ENCODE measurements at places on chromosomes 4 and X.

DNA sequence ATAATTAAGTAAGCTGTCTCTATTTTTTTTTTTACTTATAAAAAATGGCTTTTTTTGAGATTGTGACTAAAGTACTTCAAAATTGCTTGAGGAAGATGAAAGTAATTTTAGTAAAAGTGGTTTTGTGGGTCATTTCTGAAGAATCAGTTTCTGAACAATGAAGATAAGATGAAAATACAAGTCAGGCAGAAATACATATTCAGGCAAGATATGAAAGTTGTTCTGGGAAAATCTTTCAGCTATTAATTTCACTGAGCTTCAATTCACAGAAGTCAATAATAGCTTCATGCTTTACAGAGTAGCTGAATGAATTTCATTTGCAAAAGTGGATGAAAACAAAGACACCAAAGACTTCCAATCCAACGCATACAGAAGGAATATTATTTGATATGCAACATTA lies 305.2 kb upstream of the ARSJ start:
- no peak for DNase-seq

- DNase-seq = no peak
These were observed 17.8 kb downstream of the PSAPL1 start for GRCh38 chr4:7416745-7417432.

GRCh38 chrX:39689376-39690104 lies 408.2 kb downstream of the BCOR start:
- DNase-seq = no peak

- no peak for DNase-seq
These were observed 4.2 kb downstream of the PDHA1 start for GRCh38 chrX:19347916-19348315.

GRCh38 chrX:13669246-13669737 lies 16.4 kb downstream of the TCEANC start:
- no peak for DNase-seq

DNA sequence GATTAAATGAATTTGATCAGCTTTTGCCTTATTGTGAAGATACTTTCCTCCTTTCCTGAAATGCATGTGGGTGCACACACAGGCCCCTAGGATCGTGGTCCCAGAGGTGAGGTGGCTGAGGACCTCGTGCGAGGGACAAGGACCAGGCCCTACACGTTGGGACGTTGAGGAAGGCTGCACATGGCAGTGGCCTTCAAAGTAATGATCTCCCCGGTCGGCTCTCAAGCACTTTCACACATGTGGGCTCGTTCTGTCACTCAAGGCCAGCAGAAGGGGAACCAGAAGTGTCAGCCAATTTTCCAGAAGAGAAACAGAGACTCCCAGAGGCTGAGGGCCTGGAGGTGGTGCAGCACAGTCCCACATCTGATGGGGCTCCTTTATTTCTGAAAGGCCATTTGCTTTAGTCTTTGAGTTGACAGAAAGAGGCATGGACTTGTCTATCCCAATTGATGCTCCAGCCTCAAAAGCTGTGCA lies 196.8 kb downstream of the AFAP1 start:
- DNase-seq = no peak

- no peak for DNase-seq
These were observed 54.4 kb downstream of the KDM6A start for GRCh38 chrX:44927398-44927797.

GRCh38 chrX:98931216-98931615 lies 1478.9 kb downstream of the PCDH19 start:
- DNase-seq = no peak

GRCh38 chr4:89299153-89299791 lies 8.3 kb downstream of the GPRIN3 start:
- no peak for DNase-seq

GRCh38 chr4:38154252-38154651 lies 194.1 kb downstream of the PTTG2 start:
- DNase-seq = no peak

GRCh38 chr4:174859904-174860303 lies 30.9 kb upstream of the GLRA3 start:
- no peak for DNase-seq

DNA sequence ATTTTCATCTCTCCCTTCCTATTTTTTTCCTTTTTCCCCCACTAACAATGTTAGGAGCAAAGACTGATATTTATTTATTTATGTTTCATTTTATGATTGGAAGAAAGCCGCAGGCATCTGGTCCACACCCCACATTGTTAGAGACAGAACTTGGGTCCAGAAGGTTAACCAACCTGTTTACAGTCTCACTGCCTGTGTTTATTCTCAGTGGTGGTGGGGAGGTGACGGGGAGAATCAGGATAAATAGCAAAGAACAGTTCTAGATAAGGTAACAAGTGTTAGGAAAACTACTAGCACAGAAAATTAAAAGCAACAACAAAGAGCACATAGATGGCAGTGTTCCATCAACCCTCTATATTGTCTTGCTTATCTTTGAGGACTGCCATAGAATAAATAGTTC lies 301.7 kb upstream of the DIPK2B start:
- DNase-seq = no peak

DNA sequence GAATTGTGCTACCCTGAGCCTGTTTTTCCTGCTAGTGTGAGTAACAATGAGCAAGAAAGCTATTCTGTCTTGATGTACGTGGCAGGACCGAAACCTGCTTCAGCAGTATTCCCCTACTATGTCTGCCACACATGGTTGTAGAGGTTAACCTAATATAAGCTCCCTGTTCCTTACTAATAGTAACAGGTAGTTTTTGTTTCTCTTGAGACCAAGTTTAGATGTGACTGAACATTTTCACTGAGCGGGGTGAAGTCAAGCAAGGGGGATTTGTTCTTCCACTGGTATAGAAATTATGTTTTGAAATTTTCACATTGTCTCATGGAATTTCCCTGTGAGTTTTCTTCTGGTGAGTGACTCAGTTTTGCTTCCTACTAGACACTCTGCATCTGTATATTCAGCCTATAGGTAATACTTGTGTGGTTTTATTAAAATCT lies 37.3 kb downstream of the RRAGB start:
- DNase-seq = no peak

DNA sequence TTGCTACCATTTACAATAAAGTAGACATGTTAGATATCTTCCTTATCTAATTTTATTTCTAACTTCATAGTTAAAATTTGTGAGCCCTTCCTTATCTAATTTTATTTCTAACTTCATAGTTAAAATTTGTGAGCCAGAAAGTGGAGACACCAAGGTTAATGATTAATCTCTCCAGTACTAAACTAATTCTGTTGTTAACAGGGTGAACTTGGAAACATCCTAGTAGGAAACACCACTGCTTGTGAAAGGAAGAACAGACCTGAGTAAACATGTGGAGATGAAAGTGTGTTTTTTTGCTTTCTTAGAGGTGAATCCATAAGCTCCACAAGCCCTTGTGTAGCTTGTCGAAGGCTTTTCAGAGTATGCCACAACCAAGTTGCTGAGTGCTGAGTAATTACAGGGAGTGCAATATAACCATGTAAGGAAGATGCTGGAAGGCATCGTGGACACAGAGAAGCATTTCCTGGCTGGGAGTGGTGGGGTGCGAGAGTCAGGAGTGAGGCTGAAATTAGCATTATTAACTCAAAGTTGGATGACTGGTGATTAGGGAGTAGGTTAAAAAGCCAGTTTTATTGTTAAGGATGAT lies 118.6 kb upstream of the NEIL3 start:
- DNase-seq = no peak

DNA sequence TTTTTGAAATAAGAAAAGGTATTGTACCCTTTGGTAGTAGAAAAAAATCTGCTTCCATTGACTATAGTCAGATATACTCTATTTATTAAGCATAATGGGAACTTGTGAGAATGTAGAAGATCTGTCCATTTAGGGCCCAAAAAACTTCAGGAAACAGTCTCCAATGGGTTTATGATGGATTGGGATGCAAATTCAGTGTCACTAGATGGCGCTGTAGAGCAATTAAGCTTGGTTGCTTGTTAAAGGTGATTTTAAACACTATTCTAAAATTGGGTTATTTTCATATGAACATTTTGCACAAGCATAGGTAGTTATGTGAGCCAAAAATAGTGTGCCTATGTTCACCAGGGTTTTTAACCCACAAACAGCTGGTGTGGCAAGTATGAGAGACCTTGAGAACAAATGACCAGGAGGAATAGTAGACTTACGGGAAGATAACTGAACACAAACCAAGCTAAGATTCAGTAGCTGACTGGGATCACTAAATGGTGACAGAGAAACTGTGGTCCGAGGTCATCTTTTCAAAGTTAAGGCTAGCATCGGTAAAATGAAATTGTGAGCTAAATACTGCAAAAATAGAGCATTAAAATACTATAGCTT lies 80.3 kb upstream of the LSM6 start:
- no peak for DNase-seq

DNA sequence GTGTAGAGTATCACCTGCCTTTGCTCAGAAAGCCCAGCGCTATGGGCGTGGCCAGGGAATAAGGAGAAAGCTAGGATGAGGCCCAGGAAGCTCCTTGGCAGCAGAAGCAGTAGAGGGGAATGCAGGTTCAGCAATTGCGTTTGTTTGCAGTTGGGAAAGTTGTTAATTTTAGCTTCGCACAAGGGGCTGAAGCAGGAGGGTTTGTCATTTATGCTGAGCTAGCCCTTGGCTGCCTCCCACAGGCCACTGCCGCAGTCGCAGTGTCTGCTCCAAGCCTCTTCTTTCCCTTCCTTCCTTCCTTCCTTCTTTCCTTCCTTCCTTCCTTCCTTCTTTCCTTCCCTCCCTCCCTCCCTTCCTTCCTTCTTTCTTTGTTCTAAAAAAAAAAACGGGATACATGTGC lies 21.5 kb downstream of the FRMPD3 start:
- DNase-seq = no peak

- DNase-seq = no peak
These were observed 65.4 kb downstream of the SOX3 start for GRCh38 chrX:140439476-140439875.

DNA sequence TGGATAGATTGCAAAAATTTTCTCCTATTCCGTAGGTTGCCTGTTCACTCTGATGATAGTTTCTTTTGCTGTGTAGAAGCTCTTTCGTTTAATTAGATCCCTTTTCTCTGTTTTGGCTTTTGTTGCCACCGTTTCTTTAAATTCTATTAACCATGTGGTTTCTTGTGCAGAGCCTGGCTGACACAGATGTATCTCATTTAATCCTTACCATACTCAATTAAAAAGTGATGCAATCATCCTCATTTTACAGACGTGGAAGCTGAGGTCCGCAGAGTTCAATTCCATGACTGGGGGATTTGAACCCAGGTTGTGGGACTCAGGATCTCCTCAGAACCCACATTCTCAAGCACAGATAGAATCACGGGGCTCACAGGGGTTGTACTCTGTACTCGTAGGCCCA lies 66.7 kb downstream of the SORCS2 start:
- DNase-seq = no peak

DNA sequence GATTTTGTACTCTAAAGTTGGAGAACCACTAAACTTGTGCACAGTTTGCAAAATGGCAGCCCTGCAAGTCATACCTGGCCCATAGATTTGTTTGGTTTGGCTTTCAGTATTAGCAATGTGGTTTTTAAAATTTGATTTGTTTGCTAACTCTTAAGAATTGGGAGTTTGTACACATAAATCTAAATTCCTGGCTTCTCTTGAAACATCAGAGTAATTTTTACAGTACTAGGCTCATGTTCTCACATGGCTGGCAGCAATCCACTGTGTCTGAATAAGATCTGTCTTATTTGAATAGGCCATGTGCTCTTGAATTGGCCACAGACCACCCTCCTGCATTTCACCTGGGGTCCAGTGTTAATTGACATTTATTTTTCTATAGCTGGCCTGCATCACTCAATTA lies 21.3 kb downstream of the DIAPH2 start:
- DNase-seq = no peak

DNA sequence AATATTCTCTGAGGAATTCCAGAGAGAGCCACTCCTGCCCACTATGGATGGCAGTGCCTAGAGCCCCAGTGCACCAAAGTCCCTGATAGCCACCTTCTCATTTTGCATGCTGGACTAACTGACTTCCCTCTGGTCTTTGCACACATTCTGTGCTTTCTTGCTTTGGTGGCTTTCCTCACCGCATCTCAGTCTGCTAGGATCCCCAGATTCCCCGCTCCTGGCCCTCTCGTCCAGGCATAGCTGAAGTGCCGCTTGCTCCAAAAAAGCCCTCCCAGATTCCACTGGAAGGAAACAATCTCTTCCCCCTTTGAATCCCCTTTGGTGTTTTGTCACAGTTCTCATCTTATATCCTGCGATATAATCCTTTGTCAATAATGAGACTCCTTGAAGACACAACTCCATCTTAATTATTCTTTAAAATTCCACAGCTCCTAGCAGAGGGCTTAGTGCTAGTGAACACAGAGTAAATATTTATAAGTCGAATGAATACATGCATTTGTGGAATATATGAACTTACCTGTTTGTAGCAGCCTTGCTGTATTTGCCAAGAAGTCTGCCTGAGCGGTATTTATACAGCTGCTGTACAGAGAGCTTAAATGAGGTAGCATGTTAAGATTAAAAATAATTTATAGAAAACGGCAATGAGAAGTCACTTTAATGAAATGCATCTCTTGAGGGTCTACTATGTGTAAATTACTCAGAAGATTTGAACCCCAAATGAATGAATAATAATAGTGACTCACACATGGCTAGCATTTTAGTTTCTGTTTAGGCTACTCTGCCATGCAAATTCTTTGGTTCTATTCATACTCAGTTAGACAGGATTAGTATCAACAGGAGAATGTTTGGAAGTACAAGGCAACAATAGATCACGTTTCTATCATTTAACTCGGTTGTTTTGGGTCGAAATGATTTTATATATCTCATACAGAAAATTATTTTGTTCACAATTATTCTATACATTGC lies 421.9 kb upstream of the TENM3 start:
- DNase-seq = no peak

- DNase-seq = no peak
These were observed 99.0 kb downstream of the PHKA2 start for GRCh38 chrX:18884916-18885315.

GRCh38 chr4:156771171-156771837 lies 200.3 kb downstream of the PDGFC start:
- no peak for DNase-seq

GRCh38 chr4:84312426-84313012 lies 186.6 kb downstream of the NKX6-1 start:
- no peak for DNase-seq

- no peak for DNase-seq
These were observed 51.8 kb downstream of the RAI2 start for GRCh38 chrX:17809273-17809672.

GRCh38 chrX:107845625-107846024 lies 20.0 kb downstream of the MID2 start:
- no peak for DNase-seq

DNA sequence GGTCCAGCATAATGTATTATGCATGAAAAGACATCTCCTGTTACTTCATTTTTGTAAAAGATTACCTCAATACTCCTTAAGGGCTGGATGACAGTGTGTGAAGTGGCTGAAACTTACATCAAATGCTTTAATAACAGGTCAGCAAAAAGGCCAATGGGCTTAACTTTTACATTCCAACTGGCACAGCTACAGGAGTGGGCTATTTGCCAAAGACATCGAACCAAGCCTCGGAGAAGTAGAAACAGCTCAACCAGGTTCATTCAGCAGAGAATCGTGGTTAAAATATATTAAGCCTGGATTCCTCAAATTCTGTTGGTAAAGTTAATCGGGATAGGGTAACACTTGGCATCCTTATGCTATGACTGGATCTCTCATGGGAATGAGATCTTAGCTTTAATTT lies 639.7 kb downstream of the TRIML1 start:
- DNase-seq = no peak

All from stimulated activated CD4-positive, alpha-beta T cell treated with anti-CD3 and anti-CD28 coated beads, TNF-alpha, amount 100 ng/mL, for 4 hours (primary cell).